COR-L47 (cell line): ENCODE measurements at places on chromosomes 1 and 21.

GRCh38 chr1:31734582-31735107 is 29.5 kb downstream of the ADGRB2 start:
- no peak for DNase-seq

DNA sequence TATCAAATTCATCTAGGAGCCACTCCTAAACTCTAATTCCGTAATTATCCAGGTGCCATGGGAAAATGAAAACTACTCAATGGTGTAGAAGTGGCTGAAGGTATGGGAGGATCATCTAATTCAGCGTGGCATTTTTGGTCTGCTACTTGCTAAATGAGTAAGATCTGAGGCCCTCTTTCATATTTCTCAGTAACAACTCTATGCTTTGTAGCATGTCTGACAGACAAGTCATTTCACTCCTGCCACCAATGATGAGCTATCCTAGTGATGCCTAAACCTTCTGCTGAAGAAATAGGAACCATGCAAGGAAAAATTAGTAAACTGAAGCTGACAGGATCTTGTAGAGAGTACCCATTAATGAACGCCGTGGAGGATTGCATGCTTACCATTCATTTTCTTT is 145.3 kb downstream of the NTNG1 start:
- no peak for DNase-seq

- DNase-seq, result peak; percentile 46
These were observed 54.3 kb upstream of the SERBP1 start for GRCh38 chr1:67484492-67484891.

GRCh38 chr1:111251570-111251969 is 24.1 kb downstream of the CHI3L2 start:
- no peak for DNase-seq

DNA sequence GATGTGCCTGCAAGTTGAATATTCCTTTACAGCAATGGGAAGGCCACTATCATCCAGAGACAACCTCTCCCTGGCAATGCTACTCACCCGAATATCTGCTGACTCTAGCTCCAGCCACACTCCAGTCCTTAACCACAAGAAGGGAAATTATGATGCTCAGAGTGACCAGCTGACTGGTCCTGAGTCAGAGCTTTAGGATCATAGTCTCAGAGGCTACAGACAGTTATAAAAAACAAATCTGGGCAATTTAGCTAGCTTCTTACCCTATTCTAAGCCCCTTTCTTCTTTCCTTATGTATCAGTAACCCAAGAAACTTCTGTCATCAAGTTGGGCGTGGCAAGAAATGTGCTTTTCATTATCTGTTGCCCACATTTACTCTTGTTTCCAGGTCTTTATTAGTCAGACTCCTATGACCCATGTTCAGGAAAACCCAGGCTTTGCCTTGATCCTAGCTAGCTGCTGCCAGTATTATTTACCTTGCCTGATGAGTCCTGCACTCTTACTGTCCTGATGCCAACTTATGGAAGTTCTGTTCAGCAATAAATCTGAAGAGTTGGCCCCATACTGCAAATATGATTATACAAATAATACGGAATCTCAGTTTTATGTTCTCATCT is 207.0 kb downstream of the TTLL7 start:
- no peak for DNase-seq

DNA sequence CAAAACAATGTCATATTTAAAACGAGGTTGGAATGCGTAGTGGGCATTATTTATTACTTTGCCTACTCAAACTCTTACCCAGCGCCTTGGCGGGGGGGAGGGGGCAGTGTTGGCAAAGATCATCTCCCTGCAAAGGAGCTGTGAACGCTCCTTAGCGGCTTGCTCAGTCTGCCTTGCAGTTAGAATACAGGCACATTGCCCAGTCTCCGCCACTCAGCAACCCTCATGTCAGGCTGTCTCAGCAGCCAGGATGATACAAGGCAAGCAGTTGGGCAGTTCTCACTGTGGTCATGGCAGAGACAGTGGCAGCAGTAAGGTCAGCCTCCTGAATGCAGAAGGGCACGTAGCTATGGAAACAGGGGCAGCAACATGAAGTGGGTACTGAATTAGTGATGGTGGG is 170.4 kb upstream of the KCNK2 start:
- DNase-seq, result no peak

- no peak for DNase-seq
These were observed 141.2 kb downstream of the ZBTB18 start for GRCh38 chr1:244192325-244192724.

GRCh38 chr1:70961374-70961975 is 86.1 kb downstream of the PTGER3 start:
- no peak for DNase-seq

- no peak for DNase-seq
These were observed 65.7 kb downstream of the NPHS2 start for GRCh38 chr1:179510038-179510437.

DNA sequence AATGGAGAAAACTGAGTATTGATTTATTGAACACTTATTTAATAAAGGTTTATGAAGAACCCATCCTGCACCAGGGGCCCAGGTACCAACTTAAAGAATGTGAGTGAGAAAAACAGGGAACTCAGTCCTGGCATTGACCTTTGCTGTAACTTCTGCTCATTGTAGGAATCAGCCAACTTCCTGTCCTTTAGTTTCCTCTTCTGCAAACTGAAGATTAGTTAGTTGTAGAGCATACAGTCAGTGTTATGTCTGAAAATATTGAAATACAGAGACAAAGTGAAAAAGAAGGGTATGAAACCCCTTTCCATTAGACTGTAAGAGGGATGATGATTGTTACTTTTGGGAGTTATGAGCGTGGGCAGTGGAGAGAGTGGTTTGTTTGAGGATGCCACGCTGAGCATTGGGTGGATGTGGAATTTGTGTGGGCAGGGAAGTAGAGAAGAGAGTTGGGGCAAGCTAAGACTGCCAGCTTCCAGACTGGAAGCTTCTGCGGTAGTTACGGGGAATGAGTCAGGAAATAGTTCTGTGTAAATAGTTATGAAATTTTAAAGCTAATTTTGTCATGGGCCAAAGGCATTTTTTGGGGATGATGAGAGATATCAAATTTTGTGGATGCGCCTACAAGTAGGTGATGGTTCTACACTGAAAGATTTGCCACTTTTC is 89.2 kb downstream of the GPR88 start:
- no peak for DNase-seq

DNA sequence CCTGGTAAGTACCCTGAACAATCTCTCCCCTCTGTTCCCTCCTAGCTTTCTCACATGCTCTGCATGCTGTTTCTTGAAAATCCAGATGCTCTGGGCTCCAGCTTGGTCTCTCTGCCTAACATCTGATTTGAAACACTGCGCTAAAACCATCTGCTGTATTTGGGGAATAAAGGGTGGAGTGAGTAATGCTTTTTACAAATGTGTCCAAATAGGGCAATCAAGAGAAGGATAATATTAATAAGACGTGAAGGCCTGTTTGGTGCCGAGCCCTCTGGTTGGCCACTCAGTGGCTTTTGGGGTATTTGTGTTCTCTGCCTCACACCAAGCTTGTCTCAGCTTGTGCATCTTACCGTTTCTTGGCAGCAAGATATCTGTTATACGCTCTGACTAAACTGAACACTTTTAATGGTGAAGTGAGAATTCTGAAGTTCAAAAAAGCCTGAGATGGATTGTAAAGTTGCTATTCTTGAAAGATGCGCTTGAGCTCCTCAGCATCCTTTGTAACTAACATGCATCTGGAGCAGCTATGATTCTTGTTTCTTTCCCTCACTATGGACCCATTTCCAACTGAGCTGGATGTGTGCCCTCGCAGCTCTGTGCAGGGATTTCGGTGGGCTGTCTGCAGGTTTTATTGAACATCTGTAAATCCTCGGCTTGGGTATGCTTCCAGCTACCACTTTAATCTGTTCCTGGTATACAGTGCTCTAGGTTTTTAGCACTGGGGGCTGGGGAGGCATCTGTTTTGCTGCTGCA is 269.4 kb downstream of the RWDD3 start:
- no peak for DNase-seq

- DNase-seq, result no peak
These were observed 21.2 kb downstream of the CD1E start for GRCh38 chr1:158374860-158375259.
